ENCODE measurements at places on chromosomes 3 and 15.

- no peak for ATAC-seq
Observed at GRCh38 chr3:89360156-89360555, 252.7 kb downstream of the EPHA3 start.

GRCh38 chr3:194640829-194641228 is 7.6 kb upstream of the TMEM44 start:
- no peak for ATAC-seq

DNA sequence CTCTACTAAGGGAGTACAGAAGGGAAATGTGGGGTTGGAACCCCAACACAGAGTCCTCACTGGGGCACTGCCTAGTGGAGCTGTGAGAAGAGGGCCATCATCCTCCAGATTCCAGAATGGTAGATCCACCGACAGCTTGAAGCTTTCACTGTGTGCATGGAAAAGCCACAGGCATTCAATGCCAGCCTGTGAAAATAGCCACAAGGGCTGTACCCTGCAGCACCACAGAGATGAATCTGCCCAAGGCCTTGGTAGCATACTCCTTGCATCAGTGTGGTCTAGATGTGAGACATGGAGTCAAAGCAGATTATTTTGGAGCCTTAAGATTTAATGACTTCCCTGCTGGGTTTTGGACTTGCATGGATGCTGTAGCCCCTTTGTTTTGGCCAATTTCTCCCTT is 39.3 kb upstream of the KCNMB2 start:
- ATAC-seq, result no peak

- ATAC-seq, result peak; percentile 35
Observed at GRCh38 chr15:92277776-92278175, 115.9 kb upstream of the ST8SIA2 start.

GRCh38 chr3:46915297-46915822 is 37.8 kb downstream of the PTH1R start:
- ATAC-seq, result no peak

DNA sequence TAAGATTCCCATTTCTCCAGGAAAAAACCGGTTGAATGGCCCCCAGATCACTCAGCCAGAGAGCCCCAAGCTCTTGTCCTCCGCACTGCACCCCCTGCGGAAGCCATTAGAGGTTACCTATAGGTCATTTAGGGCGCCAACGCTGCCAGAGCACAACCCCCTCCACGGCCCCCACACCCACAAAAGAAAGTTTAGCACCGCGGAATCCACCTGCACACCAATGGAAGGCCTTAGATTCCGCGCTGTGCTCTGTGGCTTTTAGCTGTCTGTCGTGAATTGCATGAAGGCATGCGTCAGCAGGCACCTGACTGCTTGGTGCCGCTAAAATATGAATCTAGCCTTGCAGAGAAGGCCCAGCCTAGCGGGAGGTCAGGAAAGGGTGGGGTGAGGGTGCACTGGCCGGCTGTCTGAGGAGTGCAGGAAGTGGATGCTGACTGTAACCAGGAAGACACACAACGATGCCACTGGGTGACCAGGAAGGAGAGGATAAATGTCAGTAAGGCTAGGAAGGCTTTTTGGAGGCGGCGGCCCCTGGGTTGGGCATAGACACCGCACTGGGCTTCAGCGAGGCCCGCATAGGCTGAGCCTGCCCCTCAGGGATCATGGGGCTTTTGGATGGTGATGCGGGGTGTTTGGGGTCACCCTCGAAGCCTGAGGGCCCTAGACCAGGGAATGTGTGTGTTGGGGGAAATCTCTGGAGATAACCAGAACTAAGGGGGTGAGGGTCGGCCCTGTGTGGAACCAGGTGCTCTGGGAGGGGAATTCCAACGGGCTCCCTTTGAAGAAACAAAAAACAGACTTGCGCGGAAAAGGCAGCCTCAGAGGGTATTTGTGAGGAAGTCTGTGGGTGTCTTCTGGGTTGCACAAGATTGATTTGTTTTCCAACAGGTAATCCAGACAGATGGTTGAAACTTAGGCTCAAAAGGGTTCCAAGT is 976 bp upstream of the NUP210 start:
- ATAC-seq, result peak; percentile 36

DNA sequence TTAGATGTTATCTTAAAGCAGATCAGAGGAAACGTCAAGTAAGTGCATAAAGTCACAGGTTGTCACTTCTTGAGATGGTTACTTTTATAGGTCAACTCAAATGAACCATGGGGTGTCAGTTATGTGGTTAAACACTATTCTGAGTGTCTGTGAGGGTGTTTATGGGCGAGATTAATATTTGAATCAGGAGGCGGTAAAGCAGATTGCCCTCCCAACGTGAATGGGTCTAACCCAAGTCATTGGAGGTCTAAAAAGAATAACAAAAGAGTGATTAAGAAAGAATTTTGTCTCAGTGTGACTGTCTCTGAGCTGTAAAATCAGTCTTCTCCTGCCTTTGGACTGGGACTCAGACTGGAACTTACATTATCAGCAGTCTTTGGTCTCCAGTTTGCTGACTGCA is 977.5 kb downstream of the NAALADL2 start:
- ATAC-seq, result no peak

DNA sequence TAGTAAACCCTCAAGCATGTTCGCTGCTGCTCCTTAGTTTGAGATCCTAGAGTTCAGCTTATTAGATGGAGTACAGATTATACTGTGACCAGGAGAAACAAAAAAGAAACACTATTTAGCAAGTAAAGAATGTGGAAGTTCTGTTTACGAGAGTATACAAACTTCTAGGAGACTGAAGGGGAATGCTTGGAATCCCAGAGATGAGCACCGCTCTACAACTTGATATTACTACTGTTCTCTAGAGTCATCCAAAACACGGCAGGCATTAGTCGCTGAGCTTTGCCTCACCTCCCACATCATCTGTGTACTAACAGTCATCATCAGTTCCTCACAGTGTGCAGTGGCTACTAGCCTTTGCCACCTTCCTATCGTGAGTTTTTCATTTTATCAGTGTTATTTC is 121.4 kb upstream of the CHRM5 start:
- no peak for ATAC-seq

DNA sequence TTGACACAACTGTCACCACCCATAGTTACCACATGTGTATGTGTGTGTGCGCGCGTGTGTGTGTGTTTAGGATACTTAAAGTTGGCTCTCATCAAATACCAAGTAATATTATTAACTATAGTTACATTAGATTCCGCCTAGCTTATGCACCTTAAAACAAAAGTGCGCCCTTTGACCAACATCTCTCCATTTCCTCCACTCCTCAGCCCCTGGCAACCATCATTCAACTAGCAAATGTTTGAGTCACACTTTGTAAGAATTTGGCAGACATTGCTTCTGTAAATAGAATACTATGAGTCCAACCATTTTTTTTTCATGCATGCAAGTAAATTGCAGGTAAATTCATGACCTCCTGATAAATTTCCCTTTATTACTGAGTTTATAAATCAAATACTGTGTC is 169.3 kb downstream of the GBE1 start:
- peak; percentile 53 for ATAC-seq

DNA sequence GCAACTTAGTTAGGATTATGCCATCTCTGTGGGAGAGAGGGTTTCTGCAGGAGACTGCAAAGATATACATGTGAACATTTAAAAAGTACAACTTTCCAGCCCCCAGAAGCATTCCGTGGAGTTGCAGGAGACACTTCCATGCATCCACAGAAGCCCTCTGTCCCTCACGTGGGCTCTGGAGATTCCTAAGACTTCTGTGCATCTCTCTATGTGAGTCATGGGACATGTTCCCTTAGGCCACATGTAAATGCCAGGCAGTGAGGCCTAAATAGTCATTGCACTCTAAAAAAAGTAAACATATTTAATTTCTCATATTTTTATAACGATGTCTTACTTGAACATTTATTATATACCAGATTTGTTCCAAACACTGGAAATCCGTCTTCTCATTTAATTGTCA is 126.5 kb upstream of the ROPN1 start:
- no peak for ATAC-seq

- ATAC-seq, result no peak
Observed at GRCh38 chr3:48563382-48563918, at the start of gene UCN2. UCN2 (minus strand) TSS chr3:48563781; CDS start chr3:48563124, 657 bp downstream.

DNA sequence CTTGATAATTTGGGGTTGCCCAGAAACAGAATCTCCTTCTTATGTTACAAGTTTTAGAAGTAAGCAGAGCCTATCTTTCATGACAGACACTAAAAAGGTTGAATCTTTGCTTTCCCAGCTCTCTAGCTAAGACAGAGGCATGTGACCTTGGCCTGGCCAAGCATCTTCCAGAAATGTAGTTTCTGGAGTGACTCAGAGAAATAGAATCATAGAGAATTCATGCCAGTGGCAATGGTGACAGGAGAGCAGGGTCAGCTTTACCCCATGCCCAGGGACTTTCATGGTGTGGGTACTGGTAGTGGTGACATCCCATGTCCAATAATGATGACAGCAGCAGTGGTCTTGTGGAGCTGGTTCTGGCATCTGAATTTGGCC is 4.0 kb upstream of the PARP6 start:
- ATAC-seq, result no peak

GRCh38 chr3:140927279-140928069 is 14.2 kb upstream of the SLC25A36 start:
- ATAC-seq, result no peak

- ATAC-seq, result peak; percentile 10
Observed at GRCh38 chr15:44729408-44730127, 6.8 kb upstream of the TRIM69 start.

GRCh38 chr3:40885430-40885829 is 313.9 kb upstream of the CTNNB1 start:
- ATAC-seq, result no peak

- no peak for ATAC-seq
Observed at GRCh38 chr3:189076449-189076848, 95.3 kb upstream of the TPRG1 start.

GRCh38 chr15:69734699-69735098 is 282.1 kb downstream of the RPLP1 start:
- ATAC-seq, result no peak

DNA sequence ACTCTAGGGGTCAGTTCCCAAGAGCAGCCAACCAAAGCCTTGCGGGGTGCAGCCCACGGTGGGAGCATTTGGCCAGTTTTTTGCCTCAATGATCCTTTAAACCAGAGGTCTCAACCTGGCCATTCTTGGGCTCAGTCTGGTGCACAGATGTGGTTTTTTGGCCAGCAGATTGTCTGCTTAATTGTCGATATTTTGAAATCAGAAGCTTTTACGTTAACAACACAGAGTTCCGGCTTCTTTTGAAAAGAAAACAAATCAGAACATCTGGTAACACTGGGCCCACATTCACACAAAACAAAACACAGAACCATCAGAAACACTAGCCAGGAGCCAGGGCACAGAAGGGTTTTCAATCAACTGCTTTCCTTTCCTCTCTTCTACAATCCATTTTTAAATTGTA is 127.7 kb downstream of the XXYLT1 start:
- ATAC-seq, result no peak

DNA sequence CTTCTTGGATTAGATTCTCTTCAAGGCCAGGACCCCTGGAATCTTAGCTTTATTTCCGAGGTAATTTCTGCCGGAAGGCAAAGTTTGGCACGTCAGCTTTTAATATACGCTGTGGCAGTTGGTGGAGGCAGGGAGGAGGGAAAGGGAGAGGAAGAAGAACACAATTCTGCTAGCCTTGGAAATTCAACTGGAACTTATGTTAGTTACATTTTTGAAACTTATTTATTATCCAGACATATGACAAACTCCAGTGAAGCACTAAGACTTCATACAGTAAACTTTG is 100.1 kb upstream of the TSC22D2 start:
- no peak for ATAC-seq

- no peak for ATAC-seq
Observed at GRCh38 chr3:180277041-180277440, 240.3 kb upstream of the PEX5L start.

GRCh38 chr3:71369701-71370391 is 213.7 kb downstream of the FOXP1 start:
- ATAC-seq, result no peak

- no peak for ATAC-seq
Observed at GRCh38 chr3:69776920-69777581, 37.8 kb downstream of the MITF start.

DNA sequence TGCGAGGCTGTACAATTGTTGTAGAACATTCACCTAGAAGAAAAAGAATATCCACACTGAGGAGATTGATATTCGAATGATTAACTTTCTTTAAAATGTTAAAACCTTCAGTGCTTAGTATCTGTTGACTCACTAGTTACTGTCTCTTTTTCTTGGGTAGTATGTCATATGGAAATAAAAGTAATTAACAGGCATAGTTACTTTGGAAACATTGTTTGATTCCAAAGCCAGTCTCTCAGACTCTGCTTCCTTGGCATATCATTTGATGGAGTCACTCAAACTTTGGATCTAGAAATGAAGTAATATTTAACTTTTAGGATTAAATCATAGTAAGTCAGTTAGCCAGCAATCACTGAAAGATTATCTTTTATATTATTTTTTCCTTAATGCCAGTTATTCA is 63.4 kb downstream of the MAP2K5 start:
- no peak for ATAC-seq

- ATAC-seq, result no peak
Observed at GRCh38 chr15:39016706-39017105, 452.1 kb upstream of the RASGRP1 start.

DNA sequence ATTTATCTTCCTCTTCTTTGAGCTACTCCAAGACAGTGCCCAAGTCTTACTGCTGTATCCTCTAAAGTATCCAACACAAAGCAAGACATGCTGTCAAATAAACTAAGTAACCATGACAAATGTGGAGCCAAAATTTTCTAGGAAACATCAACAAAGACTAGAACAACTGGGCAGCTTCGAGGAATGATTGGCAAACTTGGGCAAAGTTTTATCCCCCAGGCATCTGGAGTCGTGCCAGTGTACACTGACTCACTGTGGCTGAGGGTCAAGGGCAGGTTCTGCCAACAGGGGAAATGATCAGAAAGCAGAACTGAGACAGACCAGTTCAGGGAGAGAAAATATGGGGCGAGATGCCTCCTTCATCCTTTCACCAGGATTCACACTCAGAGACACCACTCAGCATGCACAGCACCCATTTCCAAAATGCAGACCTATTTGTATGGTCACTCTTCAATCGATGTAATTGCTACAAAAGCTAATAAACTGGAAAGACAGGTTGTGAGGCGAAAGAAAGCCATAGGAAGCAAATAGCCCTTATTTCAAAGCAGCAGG is 65.8 kb downstream of the MB21D2 start:
- peak; percentile 36 for ATAC-seq

DNA sequence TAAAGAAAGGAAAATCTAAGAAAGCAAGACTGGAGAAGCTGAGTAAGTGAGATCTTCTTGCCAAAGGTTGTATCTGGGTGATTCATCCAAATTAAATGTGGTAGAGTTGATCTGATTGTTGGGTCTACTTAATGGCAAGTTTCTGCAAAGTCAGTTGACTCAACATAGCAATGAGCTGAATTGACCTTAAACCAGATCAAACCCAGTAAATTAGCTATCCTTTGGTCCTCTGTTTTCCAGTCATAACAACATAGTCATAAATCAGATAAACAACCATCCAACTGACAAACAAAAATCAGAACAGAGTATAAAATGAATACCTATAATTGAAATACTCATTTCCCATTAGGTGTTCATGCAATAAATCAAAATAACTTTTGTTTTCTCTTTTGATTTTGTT is 142.6 kb upstream of the CFAP20DC start:
- peak; percentile 85 for ATAC-seq

- peak; percentile 65 for ATAC-seq
Observed at GRCh38 chr3:100602506-100603444, 6.6 kb upstream of the ADGRG7 start.
